ENCODE measurements at places on chromosomes 12 and 14. TPM values are rescaled to one million over a fixed set of nuclear protein-coding genes. Genes with fewer than 3 reads are reported as not detected.

SLC17A8 gene
- not detected for total RNA-seq

C1R gene
- 2.4 TPM for total RNA-seq

DNA sequence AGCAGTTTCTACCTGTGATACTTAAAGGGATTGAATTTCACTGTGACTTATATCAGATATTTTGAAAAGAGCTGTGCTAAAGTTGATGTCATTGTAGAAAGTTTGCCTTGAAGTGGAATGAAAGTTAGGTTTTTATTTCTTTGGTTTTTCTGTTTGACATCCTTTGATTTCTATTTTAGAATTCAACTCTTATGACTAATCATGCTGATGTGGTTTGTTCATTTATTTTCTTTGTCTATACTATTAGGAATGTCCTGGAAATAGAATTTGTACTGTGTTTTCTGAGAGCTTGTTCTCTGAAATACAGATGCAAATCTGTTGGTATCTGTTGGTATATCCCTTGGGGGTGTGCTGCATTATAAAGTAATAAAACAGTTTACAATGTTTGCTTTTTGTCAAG is 3.3 kb downstream of the CNOT2 start:
- peak overlapping the region; percentile 63 for H3K27ac ChIP-seq
- peaks cover 26% of the 10 kb centered on the region for H3K36me3 ChIP-seq
- H3K4me3 ChIP-seq, result peak overlapping the region; percentile 3
- no peaks in the 10 kb centered on the region for H3K27me3 ChIP-seq

DNA sequence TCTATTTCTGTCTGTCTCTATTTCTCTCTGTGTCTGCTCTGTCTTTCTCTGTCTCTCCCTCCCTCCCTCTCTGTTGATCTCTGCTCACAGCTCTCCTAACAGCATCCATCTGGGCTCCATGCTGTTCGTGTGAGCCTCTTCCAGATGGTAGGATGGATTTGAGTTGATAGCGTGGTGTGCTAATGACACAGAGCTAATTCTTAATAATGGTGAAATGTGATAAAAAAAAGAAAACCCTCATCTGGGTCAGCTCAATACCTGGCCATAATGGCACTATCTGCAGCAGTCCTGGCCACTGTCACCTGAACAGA is 96.4 kb downstream of the AACS start:
- H3K27me3 ChIP-seq, result peaks cover 3% of the 10 kb centered on the region
- no peak overlapping the region for H3K4me3 ChIP-seq
- no peak overlapping the region for H3K27ac ChIP-seq
- DNase-seq, result no peak

DNA sequence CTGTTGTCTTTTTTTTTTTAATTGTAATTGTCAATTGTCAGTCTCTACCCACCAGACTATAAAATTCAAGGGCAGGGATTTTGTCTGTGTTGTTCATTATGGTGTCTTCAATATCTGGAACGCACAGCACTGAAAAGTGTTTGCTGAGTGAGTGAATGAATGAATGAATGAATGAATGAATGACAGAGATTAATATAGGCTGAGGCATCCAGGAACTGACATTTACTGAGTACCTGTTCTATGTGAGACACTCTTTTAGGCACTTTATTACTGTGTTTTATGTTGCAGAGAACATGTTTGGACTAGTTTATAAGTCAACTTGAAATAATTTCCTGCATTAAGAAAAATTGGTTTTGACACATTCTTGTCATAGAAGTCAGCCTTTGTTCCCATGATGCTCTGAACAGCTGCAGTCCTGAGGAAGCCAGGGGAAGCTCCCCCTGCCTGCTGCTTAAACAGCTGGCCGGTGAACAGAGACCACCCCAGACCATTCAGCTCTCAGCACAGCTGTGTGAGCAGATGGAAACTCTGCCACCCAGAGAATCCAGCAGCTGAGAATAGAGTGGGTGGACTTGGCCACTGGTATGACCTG is 160.7 kb upstream of the CCND2 start:
- H3K4me1 ChIP-seq, result peaks cover 61% of the 10 kb centered on the region
- H3K27me3 ChIP-seq, result peaks cover 2% of the 10 kb centered on the region
- H3K36me3 ChIP-seq, result no peaks in the 10 kb centered on the region
- H3K27ac ChIP-seq, result peak overlapping the region; percentile 36
- no peak overlapping the region for H3K4me3 ChIP-seq

ZFC3H1 gene
- total RNA-seq, result 58.4 TPM

- peaks cover 10% of the 10 kb centered on the region for H3K36me3 ChIP-seq
- DNase-seq, result peak; percentile 74
- no peaks in the 10 kb centered on the region for H3K27me3 ChIP-seq
- H3K4me3 ChIP-seq, result peak overlapping the region; percentile 51
- H3K27ac ChIP-seq, result peak overlapping the region; percentile 96
These were observed 197.0 kb upstream of the AMIGO2 start for GRCh38 chr12:47276621-47277309.

DNA sequence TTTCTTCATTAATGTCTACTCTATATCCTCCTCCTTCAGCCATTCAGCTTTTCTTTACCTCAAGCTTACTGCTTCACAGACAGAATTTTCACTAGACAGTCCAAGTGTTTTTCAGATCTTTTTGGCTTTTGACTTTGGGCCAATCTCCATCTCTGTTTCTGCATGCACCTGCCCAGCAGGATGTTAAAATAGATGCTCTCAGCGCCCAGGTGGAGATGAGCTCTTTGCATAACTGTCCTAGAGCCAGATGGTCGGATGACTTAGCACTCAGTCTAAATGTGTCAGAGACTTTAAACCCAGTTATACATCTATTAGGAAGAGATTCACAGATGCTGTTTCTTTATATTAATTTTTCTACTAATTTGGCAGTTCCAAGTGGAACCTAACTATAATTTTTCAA is 80.3 kb upstream of the SSTR1 start:
- DNase-seq, result no peak
- peaks cover 17% of the 10 kb centered on the region for H3K4me1 ChIP-seq
- H3K36me3 ChIP-seq, result no peaks in the 10 kb centered on the region

- H3K4me3 ChIP-seq, result no peak overlapping the region
- H3K36me3 ChIP-seq, result no peaks in the 10 kb centered on the region
- no peaks in the 10 kb centered on the region for H3K27me3 ChIP-seq
- no peak overlapping the region for H3K27ac ChIP-seq
- no peaks in the 10 kb centered on the region for H3K4me1 ChIP-seq
- DNase-seq, result no peak
These were observed 44.3 kb downstream of the TMTC2 start for GRCh38 chr12:82730953-82731459.
